T-helper 1 cell (primary cell): ENCODE measurements at places on chromosomes 6 and 20.

GRCh38 chr6:107656883-107657282 is 167.0 kb downstream of the SOBP start:
- no peak for DNase-seq

DNA sequence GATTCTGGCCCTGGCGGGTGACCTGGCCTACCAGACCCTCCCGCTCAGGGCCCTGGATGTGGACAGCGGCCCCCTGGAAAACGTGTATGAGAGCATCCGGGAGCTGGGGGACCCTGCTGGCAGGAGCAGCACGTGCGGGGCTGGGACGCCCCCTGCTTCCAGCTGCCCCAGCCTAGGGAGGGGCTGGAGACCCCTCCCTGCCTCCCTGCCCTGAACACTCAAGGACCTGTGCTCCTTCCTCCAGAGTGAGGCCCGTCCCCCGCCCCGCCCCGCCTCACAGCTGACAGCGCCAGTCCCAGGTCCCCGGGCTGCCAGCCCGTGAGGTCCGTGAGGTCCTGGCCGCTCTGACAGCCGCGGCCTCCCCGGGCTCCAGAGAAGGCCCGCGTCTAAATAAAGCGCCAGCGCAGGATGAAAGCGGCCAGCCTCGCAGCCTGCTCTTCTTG is 868 bp upstream of the SLC2A4RG start:
- DNase-seq, result no peak

DNA sequence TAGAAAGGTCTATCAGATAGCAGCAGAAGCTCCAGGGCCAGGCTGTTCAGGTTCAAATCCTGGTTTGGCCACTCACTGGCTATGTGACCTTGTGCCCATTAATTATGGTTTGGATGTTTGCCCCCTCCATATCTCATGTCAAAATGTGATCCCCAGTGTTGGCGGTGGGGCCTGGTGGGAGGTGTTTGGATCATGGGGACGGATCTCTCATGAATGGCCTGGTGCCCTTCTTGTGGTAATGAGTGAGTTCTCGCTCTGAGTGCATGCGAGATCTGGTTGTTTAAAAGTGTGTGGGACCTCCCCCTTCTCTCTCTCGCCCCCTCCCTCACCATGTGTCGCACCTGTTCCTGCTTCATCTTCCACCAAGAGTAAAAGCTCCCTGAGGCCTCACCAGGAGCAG is 240.9 kb downstream of the LRFN2 start:
- DNase-seq, result no peak

DNA sequence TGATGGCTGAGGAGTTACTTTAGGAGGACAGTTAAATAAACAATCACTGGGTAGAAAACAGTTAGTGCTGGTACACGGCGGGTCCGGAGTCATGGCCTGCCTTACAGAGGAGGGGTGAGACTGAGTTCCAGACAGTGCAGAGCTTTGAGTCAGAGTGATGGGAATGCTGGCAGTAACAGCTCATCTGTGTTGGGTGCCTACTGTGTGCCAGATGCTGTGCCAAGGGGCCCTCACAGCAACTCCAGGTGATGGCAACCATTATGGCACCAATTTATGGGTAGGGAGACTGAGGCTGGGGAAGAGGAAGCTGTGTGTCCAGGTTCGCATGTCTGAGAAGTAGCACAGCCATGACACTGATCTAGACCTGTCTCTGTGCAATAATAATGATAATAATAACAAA is 132.6 kb downstream of the CEBPB start:
- no peak for DNase-seq

DNA sequence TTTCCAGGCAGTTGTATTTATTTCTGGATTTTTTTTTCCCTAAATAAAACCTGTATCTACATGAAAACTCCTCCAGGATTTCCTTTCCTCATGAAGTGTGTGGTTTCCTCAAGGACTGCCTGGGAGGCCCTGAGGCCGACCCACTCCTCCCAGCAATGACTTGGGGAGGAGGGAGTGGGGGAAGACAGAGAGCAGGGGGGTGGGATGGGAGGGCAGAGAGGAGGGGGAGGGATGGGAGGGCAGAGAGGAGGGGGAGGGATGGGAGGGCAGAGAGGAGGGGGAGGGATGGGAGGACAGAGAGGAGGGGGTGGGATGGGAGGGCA is 161.8 kb upstream of the AGPAT4 start:
- DNase-seq, result no peak

- DNase-seq, result no peak
Observed at GRCh38 chr6:111958534-111958933, 85.3 kb upstream of the FYN start.

GRCh38 chr6:3741477-3741871 is 10.0 kb downstream of the PXDC1 start:
- DNase-seq, result no peak

- no peak for DNase-seq
Observed at GRCh38 chr6:136347847-136348246, 58.2 kb upstream of the BCLAF1 start.

- no peak for DNase-seq
Observed at GRCh38 chr6:103027271-103027931, 1633.9 kb downstream of the GRIK2 start.

- DNase-seq, result no peak
Observed at GRCh38 chr6:158769234-158769770, 49.9 kb downstream of the EZR start.

- no peak for DNase-seq
Observed at GRCh38 chr6:103675807-103676406, 1183.8 kb downstream of the HACE1 start.

GRCh38 chr6:139882234-139882633 is 507.8 kb upstream of the CITED2 start:
- DNase-seq, result no peak

- DNase-seq, result no peak
Observed at GRCh38 chr20:20743511-20744169, 31.2 kb upstream of the RALGAPA2 start.

DNA sequence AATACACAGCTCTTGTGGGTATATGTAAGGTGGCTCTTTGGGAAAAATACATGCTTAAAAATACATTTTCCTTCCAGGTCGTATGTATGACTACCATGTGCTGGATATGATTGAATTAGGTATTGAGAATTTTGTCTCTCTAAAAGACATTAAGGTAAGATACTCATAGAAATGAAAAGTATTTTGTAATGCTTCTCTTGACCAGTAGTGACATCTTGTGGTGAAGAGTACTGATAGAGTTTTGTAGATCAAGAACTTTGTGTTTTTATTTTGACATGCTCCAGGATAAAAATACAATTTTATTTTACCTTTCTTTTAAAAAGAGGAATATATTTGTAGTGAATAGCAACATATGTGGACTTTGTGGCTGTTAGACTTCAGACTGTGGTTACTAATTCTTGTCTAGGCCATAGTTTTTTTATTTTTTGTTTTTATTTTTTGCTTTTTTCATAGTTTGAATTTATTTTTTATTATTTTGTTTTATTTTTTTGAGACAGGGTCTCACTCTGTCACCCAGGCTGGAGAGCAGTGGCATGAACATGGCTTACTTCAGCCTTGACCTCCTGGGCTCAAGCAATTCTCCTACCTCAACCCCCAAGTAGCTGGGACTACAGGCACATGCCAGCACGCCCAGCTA is 17.9 kb downstream of the RPF2 start:
- no peak for DNase-seq

DNA sequence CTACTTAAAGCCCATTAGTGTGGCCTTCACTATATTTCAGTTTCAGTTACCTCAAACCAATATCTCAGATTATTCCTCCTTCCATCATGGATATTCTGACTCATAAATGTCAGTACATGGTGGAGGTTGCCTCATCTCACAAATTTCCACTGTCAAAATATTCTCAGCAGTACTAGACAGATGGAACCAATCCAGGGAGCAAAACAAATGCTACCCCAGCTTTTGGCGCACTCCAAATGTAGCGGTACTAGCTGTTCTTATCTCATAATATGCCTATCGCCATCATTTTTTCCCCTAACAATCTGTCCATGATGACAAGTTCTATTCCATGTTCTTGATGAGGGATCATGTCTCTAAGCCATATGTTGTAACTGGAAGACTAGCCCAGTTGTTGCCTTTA is 1026.1 kb downstream of the KIF16B start:
- DNase-seq, result no peak

GRCh38 chr20:31562241-31562640 is 42.8 kb upstream of the ID1 start:
- DNase-seq, result no peak

- DNase-seq, result no peak
Observed at GRCh38 chr6:2546901-2547300, 203.8 kb downstream of the MYLK4 start.

GRCh38 chr6:41325446-41326066 is 9.9 kb upstream of the NCR2 start:
- DNase-seq, result no peak

GRCh38 chr6:75693534-75693933 is 55.5 kb upstream of the MYO6 start:
- no peak for DNase-seq

DNA sequence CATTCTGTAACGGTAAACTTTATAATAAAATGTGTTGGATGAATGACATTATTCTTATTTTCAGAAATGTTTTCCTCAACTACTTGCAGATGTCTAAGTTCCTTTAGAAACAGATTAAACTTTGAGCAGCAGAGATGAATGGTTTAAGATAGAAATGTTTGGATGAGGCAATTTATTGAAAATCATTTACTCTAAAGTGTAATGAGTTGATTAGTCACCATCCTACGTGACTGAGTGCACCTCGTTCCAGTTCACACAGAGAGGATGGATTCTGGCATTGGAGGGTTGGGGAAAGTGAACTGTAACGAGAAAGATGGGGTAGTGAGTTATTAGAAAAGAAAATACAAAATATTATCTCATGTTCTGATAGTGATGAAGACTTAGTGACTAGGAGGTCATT is 28.7 kb downstream of the SMPDL3A start:
- DNase-seq, result no peak

DNA sequence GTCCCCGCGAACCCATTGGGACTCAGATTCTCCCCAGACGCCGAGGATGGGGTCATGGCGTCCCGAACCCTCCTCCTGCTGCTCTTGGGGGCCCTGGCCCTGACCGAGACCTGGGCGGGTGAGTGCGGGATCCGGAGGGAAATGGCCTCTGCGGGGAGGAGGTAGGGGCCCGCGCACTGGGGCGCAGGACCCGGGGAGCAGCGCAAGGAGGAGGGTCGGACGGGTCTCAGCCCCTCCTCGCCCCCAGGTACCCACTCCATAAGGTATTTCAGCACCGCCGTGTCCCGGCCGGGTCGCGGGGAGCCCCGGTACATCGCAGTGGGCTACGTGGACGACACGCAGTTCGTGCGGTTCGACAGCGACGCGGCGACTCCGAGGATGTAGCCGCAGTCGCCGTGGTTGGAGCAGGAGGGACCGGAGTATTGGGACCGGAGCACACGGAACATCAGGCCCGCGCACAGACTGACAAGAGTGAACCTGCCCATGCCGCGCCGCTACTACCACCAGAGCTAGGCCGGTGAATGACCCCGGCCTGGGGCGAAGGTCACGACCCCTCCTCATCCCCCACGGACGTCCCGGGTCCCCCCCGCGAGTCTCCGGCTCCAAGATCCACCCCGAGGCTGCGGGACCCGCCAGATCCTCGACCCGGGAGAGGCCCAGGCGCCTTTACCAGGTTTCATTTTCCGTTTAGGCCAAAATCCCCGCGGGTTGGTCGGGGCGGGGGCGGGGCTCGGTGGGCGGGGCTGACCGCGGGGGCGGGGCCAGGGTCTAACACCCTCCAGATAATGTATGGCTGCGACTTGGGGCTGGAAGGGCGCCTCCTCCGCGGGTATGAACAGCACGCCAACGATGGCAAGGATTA is 15.7 kb upstream of the HLA-A start:
- peak; percentile 81 for DNase-seq

GRCh38 chr20:54707801-54708200 is 232.4 kb downstream of the DOK5 start:
- DNase-seq, result no peak

- no peak for DNase-seq
Observed at GRCh38 chr6:33904747-33905065, 100.9 kb upstream of the MLN start.
